ENCODE measurements at places on chromosomes 3 and 15.

- DNase-seq, result no peak
Observed at GRCh38 chr3:48634661-48635221, 520 bp downstream of the SLC26A6 start.

- no peak for DNase-seq
Observed at GRCh38 chr3:71144525-71145253, 438.8 kb downstream of the FOXP1 start.

DNA sequence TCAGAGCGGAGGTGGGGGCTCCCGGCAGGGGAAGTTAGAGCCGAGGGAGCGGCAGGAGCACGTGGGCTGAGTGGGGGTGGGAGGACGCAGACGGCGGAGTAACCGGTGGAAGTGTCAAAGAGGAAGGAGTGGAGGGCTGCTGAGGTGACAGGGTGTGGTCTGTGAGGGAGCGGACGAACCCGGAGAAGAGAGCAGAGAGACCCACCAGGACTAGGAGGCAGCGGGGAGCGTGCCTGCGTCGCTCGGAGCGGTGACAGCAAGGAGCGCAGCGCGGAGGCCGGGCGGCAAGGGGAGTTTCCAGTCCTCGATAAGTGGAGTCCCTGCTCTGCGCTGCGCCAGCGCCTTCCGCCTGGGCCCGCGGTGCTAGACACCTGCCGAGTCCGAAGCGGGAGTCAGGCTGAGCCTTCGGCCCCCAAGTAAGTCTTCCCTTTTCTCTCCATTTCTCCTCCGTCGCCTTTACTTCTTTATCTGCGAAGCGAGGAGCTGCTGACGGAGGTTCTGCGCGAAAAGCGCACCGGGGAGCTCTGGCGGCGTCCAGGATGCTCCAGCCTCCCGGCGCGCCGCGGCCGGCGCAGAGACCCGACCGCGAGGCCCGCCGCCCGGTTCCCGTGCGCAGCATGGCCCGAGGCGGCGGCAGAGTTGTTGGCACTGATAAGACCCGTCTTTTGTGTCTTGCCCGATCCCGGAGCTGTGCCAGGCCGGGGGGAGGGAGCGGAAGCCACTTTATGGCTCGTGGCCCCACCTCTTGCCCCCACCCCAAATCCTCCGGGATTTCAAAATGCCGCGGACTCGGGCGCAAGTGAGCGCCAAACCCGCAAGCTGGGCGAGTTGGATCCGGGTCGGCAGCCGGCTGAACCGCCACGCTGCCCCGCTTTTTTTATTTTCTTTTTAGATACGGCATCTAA lies 533.0 kb upstream of the SEMA6D start:
- peak; percentile 37 for DNase-seq

- DNase-seq, result no peak
Observed at GRCh38 chr3:177353140-177353539, 155.9 kb upstream of the TBL1XR1 start.

GRCh38 chr15:46258056-46258455 lies 623.2 kb downstream of the SQOR start:
- no peak for DNase-seq

DNA sequence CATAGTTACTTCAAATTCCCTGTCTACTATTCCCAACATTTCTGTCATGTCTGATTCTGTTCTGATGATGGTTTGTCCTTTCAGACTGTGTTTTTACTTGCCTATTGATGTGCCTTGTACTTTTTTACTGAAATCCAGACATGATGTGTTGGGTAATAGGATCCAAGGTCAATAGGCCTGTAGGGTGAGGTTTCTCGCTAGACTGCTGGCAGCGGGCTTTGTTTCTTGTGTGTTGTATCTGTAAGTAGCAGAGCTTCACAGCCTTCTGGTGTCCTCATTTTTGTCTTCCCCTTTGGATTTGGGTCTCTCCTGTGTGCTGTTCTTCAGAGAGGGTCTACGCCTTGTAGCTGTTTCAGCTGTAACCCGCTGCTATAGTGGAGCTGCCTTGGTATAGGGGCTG lies 140.3 kb downstream of the GABRG3 start:
- DNase-seq, result no peak

DNA sequence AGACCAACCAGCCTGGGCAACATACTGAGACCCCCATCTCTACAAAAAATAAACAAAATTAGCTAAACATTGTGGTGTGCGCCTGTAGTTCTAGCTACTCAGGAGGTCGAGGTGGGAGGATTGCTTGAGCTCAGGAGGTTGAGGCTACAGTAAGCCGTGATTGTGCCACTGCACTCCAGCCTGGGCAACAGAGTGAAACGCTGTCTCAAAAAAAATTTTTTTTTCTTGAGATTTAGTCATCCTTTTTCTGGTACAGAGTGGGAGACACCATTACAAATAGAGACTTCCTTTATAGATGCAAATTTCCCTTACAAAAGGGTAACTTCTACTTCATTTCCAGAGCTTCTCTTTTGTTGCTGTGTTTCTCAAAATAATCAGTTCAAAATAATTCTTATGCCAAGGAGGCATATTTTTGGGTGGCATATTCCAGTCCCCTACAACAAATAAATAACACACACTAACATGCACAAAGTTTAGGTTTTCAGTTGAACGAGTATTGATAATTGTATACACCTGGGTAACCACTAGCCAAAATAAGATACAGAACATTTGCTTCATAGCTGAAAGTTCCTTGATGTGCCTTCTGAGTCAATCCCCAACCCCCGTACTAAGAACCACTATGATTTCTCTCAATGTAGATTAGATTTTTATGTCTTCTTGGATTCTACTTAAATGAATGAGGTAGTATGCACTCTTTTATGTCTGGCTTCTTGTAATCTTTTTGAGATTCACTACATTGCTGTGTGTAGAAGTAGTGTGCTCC lies 248.9 kb upstream of the PROK2 start:
- DNase-seq, result no peak

DNA sequence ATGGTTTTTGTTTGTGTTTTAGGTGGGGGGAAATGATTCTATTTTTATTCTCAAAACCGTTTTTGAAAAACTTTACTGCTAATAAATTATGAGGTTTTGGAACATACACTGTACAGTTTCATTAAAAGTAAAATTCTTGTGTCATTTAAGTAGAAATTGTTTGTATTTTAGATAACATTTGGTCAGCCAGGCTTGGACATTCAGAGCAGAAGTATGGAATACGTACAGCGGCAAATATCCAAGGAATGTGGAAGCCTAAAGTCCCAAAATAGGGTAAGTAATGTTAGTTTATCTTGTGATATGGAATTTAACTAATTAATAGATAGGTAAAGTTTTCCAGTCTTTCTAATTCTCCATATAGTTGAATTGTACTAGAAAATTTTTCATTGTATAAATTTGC lies 96.6 kb downstream of the SPRED1 start:
- no peak for DNase-seq

DNA sequence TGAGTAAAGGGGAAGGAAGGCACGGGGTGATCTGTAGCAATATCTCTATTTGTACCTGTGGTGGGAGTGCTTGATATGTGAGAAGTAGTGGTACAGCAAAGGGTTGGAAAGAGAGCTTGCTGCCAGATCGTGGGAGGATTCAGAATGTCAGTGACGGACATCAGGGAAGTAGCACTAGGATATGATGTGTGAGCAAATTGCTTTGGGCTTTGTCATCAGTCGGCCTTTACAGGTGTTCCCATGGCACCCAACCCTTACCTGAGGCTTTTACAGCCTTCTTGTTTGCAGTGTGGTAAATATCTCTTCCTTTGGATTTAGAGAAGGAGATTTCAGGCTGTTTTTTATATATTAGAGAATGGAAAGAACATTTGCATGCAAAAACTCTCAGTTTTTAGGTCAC lies 29.8 kb downstream of the IL1RAP start:
- no peak for DNase-seq

- no peak for DNase-seq
Observed at GRCh38 chr3:57140894-57141293, 24.3 kb downstream of the IL17RD start.

DNA sequence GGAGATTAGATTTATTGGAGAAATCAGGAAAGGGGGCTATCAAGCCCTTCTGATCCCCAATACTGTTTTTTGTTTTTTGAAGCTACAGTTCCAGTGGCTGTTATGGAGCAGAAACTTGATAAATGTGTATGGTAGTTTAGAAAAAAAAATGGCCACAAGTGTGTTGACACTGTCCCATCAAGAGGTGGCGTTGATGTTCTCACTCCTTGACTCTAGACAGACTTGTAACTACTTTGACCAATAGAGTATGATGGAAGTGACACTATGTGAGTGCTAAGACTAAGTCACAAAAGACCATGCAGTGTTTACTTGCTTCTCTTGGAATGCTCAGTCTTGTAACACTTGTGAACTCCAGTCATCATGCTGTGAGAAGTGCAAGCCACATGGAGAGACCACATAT lies 356.7 kb downstream of the PDCD6IP start:
- DNase-seq, result no peak

GRCh38 chr3:72143322-72143721 lies 358.4 kb upstream of the PROK2 start:
- no peak for DNase-seq

GRCh38 chr3:52022323-52023100 lies 26.8 kb upstream of the RPL29 start:
- DNase-seq, result no peak

- DNase-seq, result no peak
Observed at GRCh38 chr3:87828046-87828445, 230.8 kb downstream of the CGGBP1 start.

DNA sequence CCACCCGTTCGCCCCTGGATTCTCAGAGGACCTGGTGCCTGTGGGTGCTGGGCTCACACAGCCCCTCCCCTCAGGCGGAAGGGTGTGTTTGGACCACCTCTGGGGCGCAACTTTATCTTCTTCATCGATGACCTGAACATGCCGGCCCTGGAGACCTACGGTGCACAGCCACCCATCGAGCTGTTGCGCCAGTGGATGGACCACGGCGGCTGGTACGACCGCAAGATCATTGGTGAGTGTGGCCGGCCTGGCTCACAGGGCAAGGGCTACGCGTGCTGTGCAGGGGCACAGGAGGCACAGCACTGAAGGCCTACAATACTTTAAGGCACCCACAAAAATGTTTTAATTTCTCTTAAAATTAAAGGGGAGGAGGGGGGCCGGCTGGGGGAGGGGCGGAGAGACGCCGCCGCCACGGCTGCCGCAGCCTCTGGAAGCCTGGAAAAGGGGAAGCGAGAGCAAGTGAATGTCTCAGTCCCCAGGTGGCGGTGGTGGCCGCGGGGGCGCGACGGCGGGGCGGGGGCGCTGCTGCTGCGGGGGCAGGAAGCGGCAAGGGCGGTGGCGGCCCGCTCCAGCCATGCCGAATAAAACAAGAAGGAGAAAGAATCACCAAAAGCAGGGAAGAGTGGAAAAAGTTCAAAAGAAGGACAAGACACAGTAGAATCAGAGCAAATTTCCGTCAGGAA lies 56.8 kb downstream of the DNAH1 start:
- DNase-seq, result no peak

DNA sequence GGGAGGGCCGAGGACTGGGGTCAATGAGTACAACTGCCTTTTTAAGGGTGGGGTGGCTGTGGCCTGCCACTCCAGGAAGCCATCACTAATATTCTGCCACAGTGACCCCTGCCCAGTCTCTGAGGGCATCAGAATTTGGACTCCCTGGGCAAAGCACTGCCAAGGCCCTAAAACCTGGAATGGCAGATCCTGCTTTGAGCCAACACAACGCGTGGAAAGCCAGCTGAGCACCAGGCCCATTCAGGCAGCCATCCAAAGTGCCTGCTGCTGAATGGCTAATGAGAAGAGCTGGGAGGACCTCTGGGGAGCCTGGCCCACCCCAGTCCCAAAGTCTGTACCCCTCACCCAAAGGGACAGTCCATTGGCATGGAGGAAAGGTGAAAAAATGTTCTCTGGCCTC lies 5.0 kb downstream of the TWF2 start:
- no peak for DNase-seq

- DNase-seq, result no peak
Observed at GRCh38 chr3:32089476-32089875, 16.9 kb upstream of the GPD1L start.

- DNase-seq, result no peak
Observed at GRCh38 chr3:37347941-37348340, 173.6 kb upstream of the LRRFIP2 start.

DNA sequence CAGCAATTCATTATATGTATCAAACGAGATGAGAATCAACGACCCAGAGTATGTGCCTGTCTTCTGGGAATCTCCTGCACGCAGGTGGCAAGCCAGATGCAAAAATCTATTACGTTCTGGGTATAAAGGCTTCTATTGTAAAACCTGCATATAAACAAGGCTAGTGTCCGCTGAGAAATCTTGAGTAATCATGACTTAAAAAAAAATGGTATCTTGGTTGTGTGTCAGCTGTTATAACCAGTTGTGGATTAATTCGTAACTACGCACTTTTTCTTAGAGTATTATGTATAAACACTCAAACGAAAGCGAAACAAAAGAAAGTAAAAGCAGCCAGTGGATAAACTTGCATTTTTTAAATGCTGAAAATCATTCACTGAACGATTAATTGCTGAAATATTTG lies 509.1 kb downstream of the RSL24D1 start:
- no peak for DNase-seq

- DNase-seq, result no peak
Observed at GRCh38 chr15:70410371-70410985, 312.8 kb upstream of the TLE3 start.

GRCh38 chr3:38613426-38613825 lies 36.1 kb downstream of the SCN5A start:
- DNase-seq, result no peak

DNA sequence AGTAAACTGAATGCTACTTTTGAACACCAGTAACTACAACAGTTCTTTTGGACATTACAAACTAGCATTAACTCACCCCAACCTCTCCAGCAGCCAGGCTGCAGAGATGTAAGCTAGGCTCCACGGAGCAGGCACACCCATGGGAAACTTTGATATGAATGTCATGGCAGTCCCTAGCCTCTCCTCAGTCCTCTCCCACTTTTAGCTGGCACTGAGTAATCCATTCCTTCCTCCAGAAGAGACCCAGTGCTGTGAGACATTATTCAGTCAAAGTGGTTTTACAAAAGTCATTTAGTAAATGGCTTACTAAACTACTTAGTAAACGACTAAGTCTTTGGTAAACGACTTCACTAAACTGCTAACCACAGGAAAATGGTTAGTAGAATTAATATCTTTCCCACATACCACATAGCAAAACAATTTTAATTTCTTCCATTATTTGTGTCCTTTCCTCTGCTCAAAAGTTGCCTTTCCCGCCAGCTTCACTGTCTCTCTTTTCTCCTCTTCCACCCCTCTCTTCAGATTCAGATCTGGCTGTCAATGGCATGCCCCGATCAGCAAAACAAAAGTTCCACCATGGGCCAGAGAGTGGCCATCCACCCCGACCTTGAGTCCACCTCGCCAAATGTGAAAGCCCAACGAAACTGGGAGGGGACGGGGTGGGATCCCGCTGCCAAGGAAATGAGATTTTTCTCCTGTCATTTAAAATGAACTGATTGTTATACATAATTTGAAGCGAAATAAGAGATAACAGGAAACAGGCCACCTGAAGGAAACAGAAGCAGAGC lies 67.5 kb upstream of the TJP1 start:
- no peak for DNase-seq

DNA sequence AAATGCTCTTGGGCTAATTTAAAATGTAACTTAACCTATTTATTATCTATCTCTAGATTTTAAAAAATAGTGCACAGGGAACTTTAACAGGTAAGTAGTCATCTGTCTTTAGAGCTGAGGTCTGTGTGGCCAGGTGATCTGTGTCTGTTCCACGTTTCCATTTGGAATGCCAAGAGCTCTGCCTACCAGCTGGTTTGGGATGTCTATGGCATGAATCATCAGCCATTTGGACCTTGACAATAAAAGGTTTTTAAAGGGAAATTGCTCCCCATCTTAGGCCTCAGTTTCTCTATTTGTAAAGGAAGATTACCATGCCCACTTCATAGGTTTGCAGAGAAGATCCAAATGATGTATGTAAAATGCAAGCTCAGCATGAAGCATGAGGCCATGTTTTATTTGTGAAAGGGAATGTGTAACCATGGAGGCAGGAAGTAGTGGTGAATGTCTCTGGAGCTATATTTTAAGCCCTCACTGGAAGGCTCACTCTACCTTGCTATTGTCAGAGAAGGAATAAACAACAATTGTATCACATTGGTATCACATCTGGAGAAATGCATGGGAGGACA lies 548.1 kb upstream of the LMCD1 start:
- DNase-seq, result no peak
